ENCODE measurements at places on chromosomes 4 and X.

- DNase-seq, result no peak
Measured at GRCh38 chr4:176774852-176775251, 17.9 kb downstream of the VEGFC start.

GRCh38 chr4:26746802-26747213, 113.8 kb upstream of the STIM2 start:
- no peak for DNase-seq

GRCh38 chrX:139930916-139931645, 1.8 kb downstream of the ATP11C start:
- no peak for DNase-seq

DNA sequence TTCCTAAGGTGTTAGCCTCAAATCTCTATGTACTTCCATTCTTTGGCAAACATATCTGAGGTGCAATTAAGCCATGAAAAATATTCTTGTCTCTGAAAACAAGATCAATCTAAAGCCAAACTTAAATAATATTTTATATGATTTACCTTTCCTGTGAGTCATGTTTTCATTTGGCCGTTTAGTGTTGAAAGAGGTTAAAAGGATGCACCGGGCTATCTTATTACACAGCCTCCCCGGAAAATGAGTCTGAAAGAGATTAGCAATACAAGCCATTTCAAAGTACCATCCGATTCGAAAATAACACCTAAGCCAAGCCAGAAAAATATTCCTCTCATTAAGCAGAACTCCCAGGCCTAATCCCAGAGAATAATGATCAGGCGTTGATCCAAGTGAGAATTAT, 161.5 kb upstream of the EPHA5 start:
- DNase-seq, result no peak

GRCh38 chr4:46804781-46805413, 104.1 kb downstream of the COX7B2 start:
- DNase-seq, result no peak

DNA sequence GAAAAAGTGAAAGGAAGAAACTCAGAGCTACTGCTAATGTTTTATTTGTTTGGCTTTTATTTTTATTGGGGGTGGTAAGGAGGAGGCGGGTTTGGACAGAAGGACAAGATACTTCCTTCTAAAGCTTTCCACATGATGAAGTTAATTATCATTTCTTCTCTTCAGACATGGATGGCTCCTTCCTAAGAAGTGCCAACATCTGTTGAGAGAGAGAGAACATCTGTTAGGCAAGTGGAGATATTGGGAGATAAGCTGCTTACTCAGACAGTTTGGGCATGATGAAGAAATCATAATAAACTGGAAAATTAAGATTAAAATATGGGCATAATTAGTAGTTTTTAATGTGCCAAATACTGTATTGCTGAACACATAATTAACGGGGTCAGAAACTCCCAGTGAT, 535.7 kb upstream of the INTU start:
- no peak for DNase-seq

DNA sequence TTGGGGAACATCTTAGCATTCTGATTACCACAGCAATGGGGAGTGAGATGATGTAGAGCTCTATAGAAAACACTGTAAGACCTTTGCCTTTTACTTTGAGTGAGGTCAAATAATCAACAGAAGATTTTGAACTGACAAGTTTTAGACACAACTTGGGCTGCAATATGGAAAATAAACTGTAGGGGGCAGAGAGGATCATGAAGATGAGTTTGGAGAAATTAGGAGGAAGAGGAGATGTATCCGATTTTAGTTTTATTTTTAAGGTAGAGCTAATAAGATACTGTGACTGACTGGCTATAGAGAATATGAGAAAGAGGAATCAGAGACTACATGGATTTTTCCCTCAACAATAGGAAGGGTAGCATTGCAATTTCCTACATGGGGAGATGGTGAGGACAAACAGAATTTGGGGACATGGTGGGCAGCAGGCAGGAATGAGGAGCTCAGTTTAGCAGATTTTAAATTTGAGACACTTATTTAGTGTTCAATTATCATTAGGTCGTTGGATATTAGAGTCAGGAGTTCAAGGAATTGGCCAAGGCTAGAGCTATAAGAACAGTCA, 563.1 kb downstream of the INPP4B start:
- no peak for DNase-seq

DNA sequence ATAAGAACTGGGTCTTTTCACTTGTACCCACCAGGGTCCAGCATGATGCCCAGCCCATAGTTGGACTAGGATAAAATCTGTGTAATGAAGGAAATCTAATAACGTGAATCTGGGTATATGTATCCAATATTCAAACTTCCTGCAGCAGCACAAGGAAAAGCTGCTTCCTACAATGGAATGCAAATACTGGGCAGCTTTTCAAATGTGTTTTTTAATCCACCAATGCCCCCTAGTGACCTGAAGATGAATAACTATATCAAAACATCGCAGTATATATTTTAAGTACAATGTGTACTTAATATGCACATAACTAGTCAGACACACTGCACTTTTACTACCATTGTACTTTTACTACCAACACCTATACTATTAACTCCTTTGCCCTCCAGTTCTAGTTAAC, 5.3 kb downstream of the APOO start:
- DNase-seq, result no peak

DNA sequence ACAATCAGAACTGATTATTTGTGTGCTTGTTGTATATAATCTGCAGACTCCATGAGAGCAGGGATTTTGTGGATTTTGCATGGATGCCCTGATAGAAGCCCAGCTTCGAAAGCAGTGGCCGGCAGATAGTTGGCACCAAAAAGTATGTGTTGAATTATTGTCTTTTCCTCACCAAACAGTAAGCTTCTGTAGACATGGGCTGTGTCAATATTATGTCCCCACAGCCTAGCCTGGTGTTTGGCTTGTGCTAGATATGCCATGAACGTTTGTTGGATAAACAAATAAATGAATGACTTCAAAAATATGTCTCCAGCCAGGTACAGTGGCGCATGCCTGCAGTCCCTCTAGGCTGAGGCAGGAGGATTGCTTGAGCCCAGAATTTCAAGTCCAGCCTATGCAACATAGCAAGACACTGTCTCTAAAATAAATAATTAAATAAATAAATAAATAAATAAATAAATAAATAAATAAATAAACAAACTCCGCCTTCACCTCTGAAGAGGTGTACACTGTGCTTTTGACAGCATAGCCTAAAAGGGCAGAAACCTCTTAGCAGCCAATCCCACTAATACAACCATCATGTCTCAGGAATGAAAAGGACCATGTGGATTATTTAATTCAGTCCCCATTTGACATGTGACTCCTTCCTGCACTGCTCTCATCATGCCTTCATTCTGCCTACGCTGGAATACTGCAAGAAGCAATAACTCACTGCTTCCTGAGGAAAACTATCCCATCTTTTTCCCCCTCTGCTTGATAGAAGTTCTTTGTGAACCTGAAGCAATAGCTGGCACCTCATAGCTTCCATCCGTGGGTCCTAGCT, 335.2 kb downstream of the FBXW7 start:
- DNase-seq, result no peak

- DNase-seq, result no peak
Measured at GRCh38 chr4:87430038-87430437, 7.7 kb downstream of the NUDT9 start.

- no peak for DNase-seq
Measured at GRCh38 chrX:53458082-53458481, 23.9 kb upstream of the HSD17B10 start.

- DNase-seq, result no peak
Measured at GRCh38 chrX:47587091-47587891, 5.1 kb downstream of the TIMP1 start.

GRCh38 chr4:80263541-80264351, 2.7 kb upstream of the FGF5 start:
- no peak for DNase-seq

- DNase-seq, result no peak
Measured at GRCh38 chr4:1030559-1030958, 19.1 kb downstream of the FGFRL1 start.

DNA sequence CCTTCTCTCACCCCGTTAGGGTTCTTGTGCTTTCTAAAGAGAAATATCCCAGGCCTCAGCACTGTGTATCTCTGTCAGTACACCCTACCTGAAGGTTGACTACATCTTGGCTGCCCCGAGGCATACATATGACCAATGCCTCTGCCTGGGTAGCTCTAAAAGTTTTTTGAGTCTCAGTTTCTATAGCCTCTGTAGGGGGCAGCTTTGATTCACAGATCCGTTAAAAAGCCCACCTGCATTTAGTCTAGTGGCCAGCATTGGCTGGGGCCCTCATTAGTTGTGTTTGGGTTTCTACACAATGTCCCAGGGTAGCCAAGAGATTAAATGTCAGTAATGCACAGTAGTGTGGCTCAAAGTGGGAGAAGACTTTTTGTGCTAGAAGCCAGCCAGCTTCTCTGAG, 151.1 kb downstream of the CFAP299 start:
- no peak for DNase-seq

- DNase-seq, result no peak
Measured at GRCh38 chrX:148854306-148854705, 353.9 kb downstream of the AFF2 start.

GRCh38 chr4:82948647-82949204, 48.2 kb downstream of the THAP9 start:
- DNase-seq, result no peak

DNA sequence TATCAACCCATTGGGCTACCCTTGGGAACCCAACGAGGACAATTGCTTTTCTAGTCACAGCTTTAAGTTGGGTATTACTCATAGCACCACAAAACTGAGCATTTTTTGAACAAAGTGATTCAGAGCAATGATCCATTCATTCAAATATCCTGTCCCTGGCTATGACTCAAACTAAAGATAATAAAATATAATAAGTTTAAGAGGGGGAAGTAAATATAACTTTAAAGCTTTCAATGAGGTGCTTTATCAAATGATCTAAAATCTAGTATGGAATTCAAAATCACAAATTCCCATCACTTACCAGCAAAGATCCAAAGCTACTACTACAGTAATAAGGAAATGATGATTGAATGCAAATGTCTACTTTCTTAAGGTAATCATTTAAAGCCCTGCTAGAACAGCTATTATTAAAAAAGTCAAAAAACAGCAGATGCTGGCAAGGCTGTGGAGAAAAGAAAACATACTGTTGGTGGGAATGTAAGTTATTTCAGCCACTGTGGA, 39.8 kb upstream of the S100G start:
- DNase-seq, result no peak

DNA sequence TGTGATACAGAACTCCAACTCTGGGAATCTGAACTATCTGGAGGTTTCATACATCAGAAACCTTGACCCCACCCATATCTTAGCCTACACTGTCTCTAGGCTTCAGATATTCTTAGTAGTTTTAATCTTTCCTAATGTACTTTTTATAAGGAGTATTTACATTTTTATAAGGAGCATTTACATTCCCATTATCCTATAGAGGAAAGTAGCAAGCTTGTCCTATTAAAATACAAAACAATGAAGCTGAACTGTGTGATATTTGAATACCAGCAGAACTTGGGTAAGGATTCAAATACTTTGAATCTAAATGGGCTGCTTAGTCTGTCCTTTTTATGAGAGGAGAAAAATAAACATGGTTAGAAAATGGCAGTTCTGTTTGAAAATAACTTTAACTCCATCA, 247.4 kb downstream of the FMR1NB start:
- no peak for DNase-seq

- no peak for DNase-seq
Measured at GRCh38 chrX:23292354-23292987, 42.2 kb upstream of the PTCHD1 start.

DNA sequence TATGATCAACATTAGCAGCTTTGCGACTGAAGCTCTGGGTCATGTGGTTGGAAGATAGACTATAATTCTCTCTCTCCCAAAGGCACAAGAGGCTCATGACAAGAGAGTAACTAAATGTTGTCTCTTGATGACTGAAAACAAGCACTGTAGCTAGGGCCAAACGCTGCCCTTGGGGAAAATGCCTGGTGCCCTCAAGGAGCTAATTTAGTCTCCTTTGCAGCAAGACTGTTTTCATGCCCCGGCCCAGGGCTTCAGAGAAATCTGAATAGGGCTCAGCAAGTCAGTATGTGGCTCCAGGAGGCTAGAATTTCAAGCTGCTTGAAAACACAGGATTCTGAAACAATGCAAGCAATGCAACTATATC, 411.9 kb downstream of the GPAT3 start:
- no peak for DNase-seq

GRCh38 chr4:65467068-65467680, 203.1 kb downstream of the EPHA5 start:
- no peak for DNase-seq

DNA sequence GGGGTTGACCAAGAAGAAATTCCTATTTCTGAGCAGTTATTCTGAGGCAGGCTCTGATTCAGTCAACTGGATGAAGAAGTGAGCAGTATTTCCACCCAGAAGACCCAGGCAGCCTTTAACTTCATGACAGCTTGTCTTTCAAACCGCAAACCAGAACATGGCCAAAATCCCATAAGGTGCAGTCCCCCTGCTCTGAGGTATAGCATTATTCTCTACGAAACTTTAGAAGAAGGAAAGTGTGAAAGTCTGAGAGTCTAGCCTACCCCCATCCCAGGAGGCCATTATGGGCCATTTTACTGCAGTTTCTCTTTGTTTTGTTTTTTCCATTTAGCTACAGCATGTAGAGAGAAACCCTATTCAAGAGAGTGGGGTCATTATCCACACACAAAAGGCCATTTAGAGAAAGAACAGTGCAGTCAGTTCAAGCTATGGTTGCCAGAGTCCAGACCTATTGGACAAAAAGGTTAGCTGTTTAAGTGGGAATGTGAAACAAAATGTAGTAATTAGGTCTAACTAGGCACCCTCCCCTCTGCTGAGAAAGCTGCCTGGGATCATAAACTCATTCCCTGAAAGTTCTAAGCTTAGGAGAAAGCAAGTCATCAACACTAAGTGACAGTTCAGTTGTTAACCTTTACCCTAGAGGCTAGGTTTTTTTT, 52.1 kb upstream of the RASGEF1B start:
- DNase-seq, result no peak

- DNase-seq, result peak; percentile 28
Measured at GRCh38 chr4:77385124-77385969, 220.3 kb upstream of the CXCL13 start.

DNA sequence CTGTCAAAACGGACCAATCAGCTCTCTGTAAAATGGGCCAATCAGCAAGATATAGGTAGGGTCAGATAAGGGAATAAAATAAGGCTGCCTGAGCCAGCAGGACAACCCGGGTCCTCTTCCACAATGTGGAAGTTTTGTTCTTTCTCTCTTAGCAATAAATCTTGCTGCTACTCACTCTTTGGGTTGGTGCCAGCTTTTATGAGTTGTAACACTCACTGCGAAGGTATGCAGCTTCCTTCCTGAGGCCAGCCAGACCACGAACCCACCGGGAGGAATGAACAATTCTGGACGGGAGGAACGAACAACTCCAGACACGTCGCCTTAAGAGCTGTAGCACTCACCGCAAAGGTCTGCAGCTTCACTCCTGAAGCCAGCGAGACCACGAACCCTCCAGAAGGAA, 287.8 kb downstream of the RAPGEF2 start:
- DNase-seq, result no peak

GRCh38 chr4:176425035-176425434, 105.3 kb downstream of the SPCS3 start:
- DNase-seq, result no peak

- DNase-seq, result no peak
Measured at GRCh38 chr4:109631532-109632108, 71.6 kb downstream of the MCUB start.
